ENCODE measurements at places on chromosomes 2 and 18.

- DNase-seq = no peak
Observed at GRCh38 chr2:106120432-106120831, 73.7 kb downstream of the UXS1 start.

GRCh38 chr2:242024751-242025355 is 155.3 kb downstream of the RTP5 start:
- no peak for DNase-seq

DNA sequence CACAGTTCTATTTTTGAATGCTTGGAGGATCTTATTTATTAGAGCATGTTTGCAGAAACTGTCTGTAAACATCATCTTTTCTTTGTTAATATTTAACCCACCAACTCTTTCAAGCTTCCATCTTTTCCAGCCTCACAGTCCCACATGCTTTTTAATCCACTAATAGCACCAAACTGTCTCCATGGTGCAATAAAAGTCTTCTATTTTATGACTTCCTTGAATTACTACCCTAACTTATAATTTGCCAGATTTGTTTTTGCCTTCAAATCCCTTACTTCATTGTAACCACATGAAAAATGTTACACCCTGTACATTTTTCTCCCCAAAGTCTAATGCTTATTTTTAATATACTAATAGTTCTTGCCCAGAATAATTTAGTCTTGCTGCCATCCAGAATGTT is 792.6 kb downstream of the PLCL1 start:
- no peak for DNase-seq

GRCh38 chr2:121253021-121253673 is 31.9 kb downstream of the TFCP2L1 start:
- no peak for DNase-seq

DNA sequence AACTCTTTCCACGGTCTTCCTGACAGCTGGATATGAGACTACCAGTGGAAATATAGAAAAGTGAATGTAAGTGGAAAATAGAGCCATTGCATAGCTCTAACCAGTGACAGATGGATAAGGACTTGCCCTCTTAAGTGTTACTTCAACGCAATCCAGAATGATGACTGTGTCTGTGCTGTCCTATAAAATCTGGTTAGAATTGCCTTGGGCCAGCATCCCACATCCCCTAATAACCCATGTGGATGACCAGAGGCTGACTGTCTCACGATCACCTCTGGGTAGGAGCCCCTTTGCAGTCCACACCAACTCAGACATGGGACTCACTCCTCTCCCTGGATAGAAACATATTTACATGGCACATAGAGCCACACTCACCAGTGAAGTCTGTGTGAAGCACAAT is 186.6 kb downstream of the C1D start:
- no peak for DNase-seq

DNA sequence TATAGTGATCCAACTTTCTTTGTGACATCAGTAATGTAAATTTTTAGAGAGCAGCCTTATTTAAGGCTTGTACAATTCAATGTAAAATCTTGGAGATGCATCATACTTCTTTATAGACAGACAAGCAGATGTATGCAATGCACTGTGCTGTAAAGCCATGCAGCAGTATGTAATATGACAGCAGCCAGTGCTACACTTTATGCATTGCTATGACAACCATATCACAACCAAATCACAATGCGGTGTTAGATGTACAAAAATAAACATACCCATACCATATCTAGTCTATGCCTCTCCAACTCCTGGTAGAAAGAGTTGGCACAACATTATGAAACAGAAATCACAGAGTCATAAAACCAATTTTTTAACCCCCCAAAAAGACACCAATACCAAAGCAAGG is 110.3 kb upstream of the WDSUB1 start:
- no peak for DNase-seq

DNA sequence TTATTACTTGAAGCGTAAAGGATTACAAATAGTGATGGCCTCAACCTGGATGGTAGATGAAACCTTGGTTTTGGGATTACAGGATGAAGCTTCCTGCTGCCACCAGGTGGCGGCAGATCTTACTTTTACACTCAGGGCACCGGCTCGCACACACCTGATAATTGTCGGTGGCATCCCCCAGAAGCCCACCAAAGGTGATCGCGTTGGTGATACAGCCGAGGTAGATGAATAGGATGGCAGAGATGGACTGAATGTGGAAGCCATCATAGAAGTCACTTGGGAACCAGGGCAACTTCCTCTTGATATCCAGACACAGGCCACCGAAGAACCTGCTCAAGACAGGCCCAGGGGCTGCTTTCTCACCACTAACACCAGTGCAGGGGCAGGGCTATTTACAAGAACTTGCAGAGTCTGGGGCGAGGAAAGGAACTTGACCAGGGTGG is 51.8 kb downstream of the MTHFD2 start:
- DNase-seq = peak; percentile 78

DNA sequence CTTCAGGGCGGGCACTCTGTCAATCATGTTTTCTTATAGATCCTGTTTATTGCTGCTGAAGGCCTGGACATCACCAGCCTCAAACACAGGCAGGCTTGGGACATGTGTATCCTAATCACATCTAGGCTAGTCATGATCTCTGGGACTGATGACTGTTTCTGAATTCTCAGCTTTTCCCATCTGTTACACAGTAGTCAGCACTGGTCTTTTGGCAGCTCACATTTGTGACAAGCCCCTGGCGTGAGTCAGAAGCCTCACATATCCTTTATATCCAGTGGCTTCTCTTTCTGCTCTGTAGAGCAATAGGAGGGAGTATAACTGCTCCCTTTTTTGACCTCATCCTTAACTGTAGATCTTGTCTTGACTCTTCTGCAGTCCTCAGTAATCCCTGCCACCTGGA is 4.5 kb downstream of the SEMA4F start:
- DNase-seq = no peak

- no peak for DNase-seq
Observed at GRCh38 chr2:122478771-122479170, 723.3 kb downstream of the TSN start.

GRCh38 chr2:57177176-57177575 is 869.4 kb upstream of the VRK2 start:
- DNase-seq = no peak

DNA sequence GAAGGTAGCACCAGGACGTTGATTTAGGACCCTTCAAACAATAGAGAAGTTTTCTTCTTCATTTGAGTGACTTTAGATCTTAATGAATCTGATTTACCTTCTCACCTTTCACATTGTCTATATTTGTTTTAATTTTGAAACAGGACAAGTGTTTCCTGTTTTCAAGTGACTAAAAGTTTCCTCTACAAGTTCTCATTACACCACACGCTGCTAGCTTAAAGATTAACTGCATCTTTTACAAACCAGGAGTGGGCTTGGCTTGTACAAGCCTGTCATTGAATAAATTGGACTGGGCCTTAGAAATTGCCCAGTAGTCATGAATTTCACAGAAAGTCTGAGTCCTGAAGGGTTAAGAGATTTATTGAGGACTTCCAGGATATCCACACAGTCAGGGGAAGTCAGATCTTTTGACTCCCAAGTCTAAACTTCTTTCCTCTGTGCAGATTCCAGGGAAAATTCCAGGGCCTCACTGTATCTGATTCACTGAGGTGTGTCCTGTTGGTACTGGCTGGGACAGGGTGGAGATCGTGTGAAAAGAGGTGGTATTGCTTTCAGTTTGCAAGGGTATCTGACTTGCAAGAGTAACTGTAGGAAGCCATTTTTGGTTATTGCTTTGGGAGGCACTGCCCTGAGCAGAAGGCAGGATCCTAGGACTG is 3.4 kb downstream of the SGPP2 start:
- no peak for DNase-seq

- DNase-seq = no peak
Observed at GRCh38 chr2:205650931-205651330, 31.4 kb upstream of the NRP2 start.

DNA sequence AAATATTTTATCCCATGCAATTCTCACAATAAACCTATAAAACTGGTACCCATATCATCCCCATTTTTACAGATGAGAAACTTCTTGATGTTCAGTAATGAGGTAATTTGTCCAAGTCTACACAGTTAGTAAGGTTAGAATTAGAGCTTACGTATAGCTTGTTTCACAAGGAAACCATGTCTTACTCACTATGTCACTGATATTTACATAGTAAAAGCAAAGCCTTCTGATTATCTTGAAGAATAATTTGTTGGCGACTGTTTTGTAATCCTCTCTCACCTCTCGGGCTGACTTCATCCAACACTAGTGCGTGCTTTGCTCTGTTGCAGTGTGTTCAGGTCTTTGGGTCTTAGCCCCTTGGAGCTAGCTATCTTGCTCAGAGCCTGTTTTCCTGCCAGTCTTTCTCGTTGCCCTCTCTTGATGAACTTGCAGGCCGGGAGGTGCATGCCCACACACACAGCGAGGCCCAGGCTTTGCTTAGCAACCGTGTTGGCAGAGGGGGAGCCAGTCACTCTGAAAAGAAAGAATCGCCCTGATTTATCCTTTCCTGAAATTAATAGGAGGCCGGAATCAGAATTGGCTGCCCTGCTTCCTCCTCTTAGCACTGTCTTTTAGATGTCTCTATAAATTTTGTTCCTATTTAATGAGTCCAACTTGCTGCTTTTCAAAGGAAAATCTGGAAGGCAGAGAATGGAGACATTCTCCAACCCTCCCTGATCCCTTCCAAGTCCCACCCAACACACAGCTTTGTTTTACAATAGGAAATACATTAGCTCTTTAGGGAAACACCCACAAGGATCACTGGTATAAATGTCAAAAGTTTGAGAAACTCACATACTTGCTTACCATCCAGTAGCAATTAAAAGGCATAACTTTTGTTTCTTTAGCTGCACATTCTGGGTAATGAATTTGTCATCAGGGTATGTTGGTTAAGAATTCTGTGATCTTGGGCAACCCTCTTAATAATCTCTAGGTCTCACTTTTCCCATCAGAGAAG is 97.6 kb upstream of the SEC11C start:
- DNase-seq = no peak

DNA sequence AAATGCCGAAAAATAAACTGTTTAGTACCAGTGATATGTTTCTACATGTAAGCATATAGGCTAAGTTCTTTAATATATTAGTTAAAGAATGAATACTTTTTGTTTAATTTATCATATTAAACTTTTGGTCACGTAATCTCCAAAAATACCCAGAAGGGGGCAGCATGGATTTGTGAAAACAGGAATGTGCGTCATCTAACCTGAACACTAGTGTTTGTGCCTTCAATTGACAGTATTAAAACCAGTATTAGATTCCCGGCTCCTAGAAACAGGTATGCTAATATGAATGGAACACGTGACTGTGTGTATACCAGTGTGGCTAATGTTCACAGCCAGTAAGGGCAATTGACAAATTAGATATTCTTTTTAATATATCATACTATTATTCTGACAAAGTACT is 51.8 kb downstream of the WDR7 start:
- peak; percentile 64 for DNase-seq

DNA sequence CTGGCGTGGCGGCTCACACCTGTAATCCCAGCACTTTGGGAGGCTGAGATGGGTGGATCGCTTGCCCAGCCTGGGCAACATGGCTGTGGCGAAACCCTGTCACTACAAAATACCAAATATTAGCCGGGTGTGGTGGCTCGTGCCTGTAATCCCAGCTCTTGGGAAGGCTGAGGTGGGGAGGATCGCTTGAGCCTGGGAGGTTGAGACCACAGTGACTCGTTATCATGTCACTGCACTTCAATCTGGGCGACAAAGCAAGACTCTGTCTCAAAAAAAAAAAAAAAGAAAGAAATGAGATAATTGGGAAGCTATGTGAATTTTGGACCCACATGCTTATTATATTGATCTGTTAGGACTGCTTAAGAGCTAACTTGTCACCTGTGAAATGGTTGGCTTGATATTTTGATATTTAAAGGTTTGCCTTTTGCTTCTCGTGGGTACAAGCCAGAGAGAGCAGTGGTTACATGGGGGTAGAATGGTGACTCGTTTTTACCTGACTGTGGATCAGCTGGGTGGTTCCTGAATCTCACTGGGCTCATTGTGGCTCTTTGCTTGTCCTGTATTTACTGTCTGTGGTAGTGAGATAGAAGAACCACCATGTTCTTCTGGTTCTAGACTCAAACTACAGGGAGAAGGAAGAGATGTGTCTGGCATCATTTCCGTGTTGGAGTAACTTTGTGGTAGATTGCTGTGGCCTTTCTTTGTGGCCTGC is 28.9 kb downstream of the ZNF532 start:
- no peak for DNase-seq

GRCh38 chr2:156687715-156688114 is 251.5 kb downstream of the GPD2 start:
- DNase-seq = no peak

DNA sequence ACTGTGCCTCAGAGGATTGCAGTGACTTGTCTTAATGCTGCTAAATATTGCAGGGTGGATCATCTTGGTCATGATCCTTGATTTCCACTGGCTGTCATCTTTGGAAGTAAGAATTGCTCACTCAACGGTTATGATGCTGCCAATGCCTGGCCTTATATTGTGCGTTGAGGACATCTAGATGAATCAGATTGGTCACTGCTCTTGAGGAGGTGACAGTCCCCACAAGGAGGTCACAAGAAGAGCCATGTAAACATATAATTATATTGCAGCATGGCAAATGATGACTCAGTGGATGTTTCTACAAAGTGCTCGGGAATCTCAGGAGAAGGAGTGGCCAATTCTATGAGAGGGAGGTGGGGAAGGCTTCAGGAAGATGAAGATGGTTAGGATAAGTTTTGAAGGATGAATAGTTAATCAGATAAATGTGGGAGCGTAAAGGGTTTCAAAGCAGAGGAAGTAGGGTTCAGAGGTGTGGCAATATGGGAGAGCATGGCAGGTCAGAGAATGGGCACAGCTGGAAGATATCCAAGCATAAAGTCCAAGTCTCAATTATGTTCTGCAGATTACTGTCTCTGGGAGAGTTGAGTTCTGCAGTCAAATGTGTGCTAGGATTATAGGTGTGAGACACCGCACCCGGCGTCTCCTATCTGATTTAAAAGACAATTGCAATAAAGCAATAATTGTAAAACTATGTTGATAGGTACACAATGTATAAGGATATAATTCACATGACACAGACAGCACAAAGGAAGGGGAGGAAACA is 21.3 kb upstream of the TMEM131 start:
- DNase-seq = no peak

DNA sequence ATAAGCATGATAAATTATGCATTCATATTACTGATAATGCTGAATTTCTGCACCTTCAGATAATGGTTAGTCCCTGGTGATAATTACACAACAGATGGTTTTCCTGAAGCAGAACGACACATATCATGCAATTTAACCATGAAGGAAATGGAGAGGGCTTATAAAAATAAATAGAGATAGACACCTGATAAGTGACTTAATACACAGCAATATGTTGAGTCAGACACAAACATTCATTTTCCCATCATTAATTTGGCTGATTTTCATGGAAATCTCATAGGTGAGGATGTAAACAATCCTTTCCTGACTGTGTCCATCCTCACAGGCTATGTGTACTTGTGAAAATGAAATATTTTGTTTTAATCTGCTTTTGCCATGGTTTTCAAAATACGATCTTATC is 36.9 kb upstream of the DSEL start:
- DNase-seq = no peak

DNA sequence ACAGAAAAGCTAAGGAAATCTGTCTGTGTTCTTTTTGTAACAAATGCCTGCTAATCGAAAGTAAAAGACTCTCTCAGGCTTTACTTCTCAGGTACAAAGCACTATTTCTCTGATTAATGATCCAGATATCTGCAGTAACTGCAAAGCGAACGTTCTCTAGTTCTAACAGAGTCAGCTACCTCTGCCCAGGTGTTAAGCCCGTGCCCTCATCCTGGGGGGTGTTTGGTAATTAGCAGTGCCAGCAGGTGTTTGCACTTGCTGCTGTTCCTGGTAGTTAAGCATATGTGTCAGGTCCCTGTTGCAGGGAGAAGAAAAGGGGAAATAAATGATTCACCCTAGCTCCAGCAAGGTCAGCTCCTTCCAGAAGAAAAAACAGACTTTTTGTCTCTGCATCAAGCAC is 58.8 kb upstream of the CRIM1 start:
- DNase-seq = no peak

- no peak for DNase-seq
Observed at GRCh38 chr2:137769406-137769805, 194.9 kb upstream of the HNMT start.

Measured in D341Med (cell line).